AG04450 (cell line): ENCODE measurements at places on chromosomes 7 and 10. TPM values are rescaled to one million over a fixed set of nuclear protein-coding genes. Genes with fewer than 3 reads are reported as not detected.

DNA sequence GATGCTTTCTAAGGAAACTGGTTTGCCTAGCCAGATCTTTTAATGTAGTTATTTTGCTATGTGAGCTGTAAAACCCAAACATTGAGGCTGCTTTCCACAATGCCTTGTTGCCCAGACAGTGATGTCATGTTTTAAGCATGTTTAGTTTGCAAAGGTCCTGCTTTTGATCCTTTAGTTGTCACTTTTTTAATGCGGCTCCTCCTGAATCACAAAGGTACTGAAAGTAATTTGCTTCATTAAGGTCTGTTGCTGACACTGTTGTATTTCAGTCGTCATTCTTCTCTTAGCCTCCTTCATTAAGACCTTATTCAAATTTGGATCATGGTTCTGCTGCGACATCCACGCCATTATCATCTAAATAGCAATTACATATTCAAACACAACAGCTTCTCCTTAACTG, 10.6 kb downstream of the RPA3 start:
- no peak for DNase-seq

GRCh38 chr10:60974463-60975149, 30.6 kb upstream of the RHOBTB1 start:
- DNase-seq: no peak

- DNase-seq: no peak
These were observed 2.4 kb downstream of the KLLN start for GRCh38 chr10:87860816-87861403.

GRCh38 chr7:148625342-148625741, 34.8 kb downstream of the C7orf33 start:
- DNase-seq: no peak

DNA sequence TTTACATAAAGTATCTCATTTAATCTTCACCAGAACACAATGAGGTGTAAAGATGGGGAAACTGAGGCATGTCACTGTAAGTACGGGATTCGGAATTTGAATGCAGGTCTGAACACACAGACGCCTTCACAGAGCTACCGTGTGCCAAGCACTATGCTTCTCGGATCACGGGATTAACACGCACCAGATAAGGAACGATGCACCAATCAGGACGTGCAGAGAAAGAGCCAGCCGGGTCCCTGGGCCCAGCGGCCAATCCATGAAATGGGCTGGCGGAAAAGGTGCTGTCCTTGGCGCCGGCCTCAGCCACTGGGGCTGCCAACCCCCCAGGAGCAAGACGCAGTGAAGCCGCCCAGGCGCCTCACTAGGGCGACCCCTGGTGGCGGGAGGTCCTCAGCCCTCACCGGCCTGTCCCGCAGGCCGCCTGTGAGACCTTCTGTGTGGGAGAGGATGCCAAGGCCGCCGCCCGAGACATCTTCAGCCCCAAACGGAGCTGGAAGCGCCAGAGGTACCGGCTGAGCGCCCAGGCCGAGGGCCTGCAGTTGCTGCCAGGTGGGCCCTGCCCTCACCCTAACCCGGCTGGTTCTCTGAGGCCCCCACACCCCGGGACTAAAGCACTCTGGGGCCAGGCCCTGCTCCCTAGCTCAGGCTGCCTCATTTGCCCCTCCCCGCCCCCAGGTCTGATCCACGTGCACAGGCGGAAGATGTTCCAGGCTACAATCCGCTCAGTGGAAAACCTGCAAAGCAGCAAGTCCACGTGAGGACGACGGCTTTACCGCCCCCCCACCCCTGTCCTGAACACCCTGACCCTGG, 15.6 kb downstream of the ATG9B start:
- no peak for DNase-seq

- DNase-seq: no peak
These were observed 57.2 kb upstream of the PAX2 start for GRCh38 chr10:100688201-100688600.

DNA sequence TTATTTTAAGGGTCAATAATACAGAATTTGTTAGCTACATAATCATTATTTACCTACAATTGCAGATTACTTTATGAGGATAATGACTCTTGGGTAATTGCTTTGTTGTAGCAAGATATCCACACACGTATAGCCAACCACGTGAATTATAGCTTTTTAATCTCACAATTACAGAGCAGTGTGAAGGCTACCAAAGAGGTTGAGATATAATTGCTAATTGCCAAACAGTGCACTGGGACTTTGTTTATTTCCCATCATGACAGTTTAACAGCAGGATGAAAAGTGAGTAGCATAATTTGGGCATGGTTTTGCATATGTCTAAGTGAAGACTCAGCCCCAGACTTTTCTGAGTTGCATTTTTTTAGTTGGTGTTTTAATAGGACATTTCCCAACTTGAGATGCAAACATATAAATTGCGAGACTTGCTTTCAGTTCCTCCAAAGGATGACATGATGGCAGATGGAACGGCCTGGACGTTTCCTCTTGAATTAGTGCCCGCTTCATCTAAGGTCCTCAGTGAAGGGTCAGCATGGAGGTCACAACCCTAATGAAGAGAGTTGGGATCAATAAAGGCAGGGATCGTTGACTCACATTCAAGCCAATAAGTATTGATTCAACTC, 180.7 kb upstream of the GPR26 start:
- DNase-seq: no peak

DNA sequence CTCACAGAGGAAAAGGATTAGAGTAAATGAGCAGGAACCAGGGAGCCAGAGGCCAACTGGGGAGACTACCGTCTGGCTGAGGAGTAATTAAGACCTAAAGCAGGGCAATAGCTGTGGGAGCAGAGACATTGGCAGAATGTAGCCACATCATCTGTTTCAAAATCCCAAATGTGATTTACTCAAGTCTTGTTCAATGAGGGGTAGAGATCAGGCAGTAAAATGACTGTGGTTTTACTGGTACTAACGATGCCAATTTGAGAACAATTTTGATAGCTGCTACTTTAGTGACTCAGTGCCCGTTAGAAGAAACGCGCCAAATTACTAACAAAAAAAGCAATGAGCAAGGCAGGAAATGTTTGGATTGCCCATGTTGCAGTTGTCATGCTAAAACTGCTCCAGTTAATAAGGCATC, 12.7 kb upstream of the MIOS start:
- DNase-seq: no peak

DNA sequence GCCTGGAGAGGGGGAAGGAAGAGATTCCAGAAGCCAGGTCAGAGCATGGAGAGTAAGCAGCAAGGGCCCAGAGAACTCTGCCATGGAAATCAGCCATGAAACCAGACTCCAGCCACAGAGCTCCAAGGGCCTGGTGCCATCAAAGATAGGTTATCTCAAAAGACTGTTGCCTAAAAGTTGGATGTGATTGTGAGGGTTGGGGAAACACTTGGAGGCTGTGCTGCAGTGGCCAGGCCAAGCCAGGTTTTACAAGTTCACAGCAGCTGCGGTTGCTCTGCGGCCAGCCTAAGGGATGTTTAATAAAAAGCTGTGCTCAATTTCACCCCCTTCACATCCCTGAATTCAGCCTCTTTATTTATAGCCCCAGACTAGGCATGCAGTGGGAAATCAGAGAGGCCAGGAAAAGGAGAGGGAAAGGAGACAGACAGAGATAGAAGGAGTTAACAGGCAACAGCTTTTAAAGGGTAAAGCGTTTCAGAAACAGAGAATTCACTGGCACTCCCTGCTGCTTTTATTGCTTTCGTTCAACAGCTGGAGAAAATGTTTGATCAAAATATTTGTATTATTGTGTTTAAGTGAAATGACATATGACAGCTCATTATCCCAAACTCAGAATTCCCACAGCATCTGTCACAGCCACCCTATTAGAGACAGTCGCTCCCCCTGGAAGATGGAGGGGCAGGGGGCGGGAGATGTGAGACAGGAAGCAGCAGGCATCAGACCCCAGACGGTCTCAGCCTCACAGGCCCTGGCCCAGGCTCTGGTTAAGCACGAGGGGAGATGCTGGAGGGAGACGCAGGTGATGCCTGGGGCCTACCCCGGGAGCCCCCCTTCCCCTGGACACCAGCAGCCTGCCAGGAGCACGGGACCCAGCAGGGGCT, 140.1 kb downstream of the GLI3 start:
- no peak for DNase-seq

GRCh38 chr10:17216217-17216900, 11.7 kb upstream of the VIM start:
- DNase-seq: no peak

- DNase-seq: no peak
These were observed 32.7 kb upstream of the RBAK start for GRCh38 chr7:5012985-5013384.

- DNase-seq: no peak
These were observed 644 bp downstream of the SORBS1 start for GRCh38 chr10:95560278-95561176.

GRCh38 chr7:11203224-11203623, 229.6 kb downstream of the PHF14 start:
- no peak for DNase-seq

DNA sequence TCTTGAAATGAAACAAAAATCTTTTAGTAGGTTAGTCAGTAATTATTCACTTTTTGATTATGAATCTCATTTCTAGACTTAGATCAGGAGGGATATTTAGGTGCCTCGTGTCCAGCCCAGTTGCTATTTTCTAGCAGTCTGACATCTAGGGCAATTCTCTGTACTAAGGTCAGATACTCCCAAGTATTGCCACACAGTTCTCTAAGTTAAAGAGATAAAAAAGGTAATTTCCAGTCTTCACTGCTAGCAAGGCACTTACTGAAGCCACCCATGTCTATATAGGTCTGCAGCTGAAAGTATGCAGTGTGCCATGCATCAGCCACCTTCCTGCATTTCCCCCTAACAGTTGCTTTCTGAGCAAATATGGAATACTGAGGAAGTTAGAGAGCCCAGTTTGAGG, 83.4 kb downstream of the PON1 start:
- DNase-seq: no peak

DNA sequence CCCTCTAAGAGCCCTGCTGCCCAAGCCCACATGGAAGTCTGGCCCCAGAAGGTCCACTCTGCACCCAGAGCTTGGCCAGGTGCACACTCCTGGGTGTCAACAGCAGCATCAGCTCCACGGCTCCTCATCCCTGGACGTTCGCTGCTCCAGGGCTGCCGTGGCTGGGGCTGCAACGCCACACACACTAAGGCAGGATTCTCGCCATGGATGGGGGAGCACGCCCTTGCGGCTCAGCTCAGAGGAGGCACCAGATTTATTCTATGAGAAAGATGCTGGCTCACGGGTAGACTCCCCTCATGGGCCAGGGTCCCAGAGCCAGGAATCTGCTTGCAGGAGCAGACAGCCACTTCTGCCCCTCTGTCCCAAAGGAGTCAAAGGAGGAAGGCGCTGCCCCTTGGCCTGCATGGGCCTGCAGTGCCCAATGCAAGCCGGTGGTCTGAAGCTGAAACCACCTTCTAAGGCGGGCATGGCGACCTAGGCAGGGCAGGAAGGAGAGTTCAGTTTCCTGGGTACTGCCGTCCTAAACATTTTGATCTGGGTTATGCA, 42.1 kb downstream of the CFAP46 start:
- no peak for DNase-seq

DNA sequence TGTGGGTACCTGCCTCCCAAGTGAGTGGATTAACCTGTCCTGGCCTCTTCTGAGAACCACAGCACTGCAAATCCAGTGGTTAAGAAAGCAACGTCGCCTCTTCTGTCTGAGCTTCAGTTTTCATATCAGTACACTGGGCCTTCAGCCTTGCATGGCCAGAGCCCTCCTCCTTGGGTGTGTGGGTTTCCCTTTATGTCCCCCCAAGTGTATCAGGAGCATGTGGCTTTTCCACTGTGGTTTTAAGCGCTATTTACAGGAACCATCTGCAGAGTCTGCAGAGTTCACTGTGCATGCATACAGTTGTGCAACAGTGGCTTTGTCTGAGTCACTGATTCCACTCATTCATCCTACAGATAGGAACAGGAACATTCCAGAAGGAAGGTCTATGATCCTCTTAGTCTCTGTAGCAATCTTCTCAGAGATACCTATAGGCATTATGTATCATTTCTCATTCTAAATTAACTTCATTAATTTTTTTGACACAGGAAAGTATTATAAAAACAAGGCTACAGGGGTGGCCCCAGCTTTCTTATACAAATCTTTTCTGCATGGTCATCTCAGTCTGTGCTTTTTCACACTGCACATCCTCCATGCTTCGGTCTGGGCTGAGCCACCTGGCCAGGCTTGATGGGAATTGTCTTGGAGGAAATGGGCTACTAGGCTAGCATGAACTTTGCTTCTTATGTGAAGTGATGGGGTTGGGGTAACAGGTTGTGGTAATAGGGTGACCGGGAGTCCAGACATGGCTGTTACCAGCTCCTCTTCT, 17.1 kb downstream of the MBL2 start:
- peak; percentile 18 for DNase-seq

DNA sequence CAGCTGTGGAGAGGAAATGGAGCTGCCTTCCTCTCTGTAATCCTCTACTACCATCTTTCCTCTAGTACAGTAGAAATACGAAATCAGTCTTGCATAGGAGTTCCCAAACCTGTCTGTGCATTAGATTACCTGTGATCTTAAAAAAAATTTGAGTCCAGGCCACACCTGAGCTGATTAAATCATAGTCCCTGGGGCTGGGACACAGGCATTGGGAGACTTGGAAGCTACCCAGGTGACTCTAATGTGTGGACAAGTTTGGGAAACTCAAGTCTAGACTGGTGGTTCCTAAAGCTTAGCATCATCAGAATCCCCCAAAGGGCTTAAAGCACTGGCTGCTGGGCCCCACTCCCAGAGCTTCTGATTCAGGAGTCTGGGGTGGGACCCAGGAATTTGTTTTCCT, 152.7 kb upstream of the GLI3 start:
- no peak for DNase-seq

- DNase-seq: no peak
These were observed 2.9 kb upstream of the RALA start for GRCh38 chr7:39620486-39620885.

- DNase-seq: no peak
These were observed 62.4 kb upstream of the CDK6 start for GRCh38 chr7:92898798-92899197.

DNA sequence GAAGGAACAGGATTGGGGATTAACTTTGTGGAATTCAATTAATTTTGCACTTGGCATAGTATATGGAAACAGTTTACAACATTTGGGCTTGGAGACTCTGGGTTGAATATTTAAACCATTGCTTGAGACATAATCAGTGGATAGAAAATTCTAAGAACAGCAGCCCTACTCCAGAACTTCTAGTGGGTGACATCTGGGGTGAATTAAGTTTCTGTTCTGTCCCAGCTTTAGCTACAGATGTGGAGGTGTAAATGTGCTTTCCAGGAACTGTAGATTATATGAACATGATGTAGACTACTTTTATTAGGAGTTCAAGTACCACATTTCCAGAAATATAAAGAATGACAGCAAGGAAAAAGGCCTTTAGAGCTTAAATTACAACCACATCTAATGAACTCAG, 51.9 kb upstream of the SKAP2 start:
- no peak for DNase-seq

Gene FBXW4
- 18.3 TPM in 2 replicates for polyA plus RNA-seq

Gene HECW1
- polyA plus RNA-seq: 2.6 and 3.2 TPM in 2 replicates

Gene TRIP6
- 65.9 and 67.3 TPM in 2 replicates for polyA plus RNA-seq

Gene DYDC2
- polyA plus RNA-seq: not detected in 2 replicates

Gene KNDC1
- polyA plus RNA-seq: 0.46 and 0.56 TPM in 2 replicates

Gene UCN3
- polyA plus RNA-seq: not detected in 2 replicates

Gene GSTO2
- polyA plus RNA-seq: 1.7 TPM in 2 replicates

Gene KAZALD1
- 10.8 and 14.1 TPM in 2 replicates for polyA plus RNA-seq

Gene FAM131B
- 3.1 and 4.2 TPM in 2 replicates for polyA plus RNA-seq

Gene ZNF804B
- not detected in 2 replicates for polyA plus RNA-seq

Gene ADAM12
- 6.6 and 8.0 TPM in 2 replicates for polyA plus RNA-seq

Gene SPOCK2
- 0.02 and 0.16 TPM in 2 replicates for polyA plus RNA-seq

Gene SHH
- 0.01 TPM in 1 of 2 replicates, not detected in the other for polyA plus RNA-seq

Gene FLNC
- polyA plus RNA-seq: 25.8 and 44.7 TPM in 2 replicates
